ENCODE measurements at places on chromosomes 6 and 20.

DNA sequence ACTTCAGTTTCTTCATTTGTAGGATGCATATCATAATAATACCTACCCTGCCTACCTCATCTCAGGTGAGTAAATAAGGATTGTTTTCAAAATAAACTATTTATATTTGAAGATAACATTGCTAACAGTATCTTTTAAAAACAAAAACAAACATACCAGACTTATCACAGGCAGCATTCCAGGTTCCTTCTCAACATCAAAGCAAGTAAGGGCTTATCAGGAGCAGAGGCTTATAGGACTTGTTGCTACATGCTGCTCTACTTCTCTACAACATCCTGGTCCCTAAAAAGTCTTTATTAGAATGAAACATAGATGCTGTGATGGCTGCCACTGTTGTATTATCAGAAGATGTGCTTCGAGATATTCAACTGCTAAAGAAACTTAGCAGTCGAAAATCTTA, 149.2 kb upstream of the PRDM1 start:
- no peak for DNase-seq

DNA sequence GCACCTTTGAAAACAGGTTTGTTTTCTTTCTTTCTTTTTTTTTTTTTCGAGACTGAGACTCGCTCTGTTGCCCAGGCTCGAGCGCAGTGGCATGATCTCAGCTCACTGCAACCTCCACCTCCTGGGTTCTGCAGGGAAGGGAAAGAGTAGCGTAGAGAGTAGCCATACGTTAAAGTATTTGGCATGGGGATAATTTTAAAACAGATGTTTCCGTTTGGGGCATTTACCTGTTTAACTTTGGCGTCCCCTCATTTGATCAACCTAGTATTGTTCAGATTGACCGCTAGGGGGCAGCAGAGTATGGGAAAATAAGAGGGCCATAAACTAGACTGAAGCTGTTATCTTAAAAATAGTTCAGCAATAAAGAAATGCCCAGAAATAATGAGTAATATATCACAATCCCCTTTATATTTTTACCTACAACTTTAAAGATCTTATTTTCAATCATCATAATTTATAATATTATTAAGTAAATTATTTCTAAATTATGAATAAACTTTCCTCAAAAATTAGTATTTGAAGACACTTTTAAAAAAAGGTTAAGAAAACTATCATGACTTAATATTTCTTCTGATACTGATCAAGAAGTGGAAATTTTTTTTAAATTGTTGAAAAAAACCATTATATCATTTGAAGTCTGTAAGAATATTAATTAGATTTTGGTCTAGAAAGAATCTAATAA, 7.6 kb upstream of the TAAR9 start:
- DNase-seq: peak; percentile 50

GRCh38 chr6:15077961-15078360, 167.9 kb upstream of the JARID2 start:
- peak; percentile 66 for DNase-seq

GRCh38 chr6:170232186-170233002, 58.5 kb downstream of the DLL1 start:
- no peak for DNase-seq

- no peak for DNase-seq
Observed at GRCh38 chr6:155352811-155353210, 38.5 kb upstream of the TFB1M start.

GRCh38 chr6:119736296-119737021, 386.9 kb upstream of the MAN1A1 start:
- no peak for DNase-seq

DNA sequence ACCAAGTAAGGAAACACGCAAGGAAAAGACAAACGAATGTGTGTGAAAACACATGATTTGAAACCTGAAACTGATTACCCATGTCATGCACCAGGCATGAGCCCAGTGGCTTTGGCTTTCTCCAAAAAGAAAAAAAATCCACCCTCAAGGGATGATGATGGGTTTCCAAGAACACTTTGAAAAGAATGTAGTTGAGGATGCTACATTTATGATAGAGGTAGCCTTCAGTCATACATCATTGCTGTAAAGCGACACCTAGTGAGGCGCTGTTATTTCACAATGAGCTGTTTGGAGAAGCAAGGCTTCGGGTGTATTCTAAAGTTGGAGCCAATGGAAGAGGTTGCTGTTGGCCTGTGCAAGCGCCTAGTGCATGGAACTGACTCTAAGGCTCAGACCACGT, 124.9 kb downstream of the SCML4 start:
- no peak for DNase-seq

GRCh38 chr6:81002126-81002525, 750.4 kb downstream of the TENT5A start:
- no peak for DNase-seq

Data from iPS DF 6.9 (cell line).